ENCODE measurements at places on chromosomes 6 and 20. TPM values are rescaled to one million over a fixed set of nuclear protein-coding genes. Genes with fewer than 3 reads are reported as not detected.

- no peaks in the 10 kb centered on the region for H3K4me1 ChIP-seq
- H3K27me3 ChIP-seq = no peaks in the 10 kb centered on the region
- no peak for DNase-seq
- no peaks in the 10 kb centered on the region for H3K36me3 ChIP-seq
- H3K27ac ChIP-seq = no peak overlapping the region
Measured at GRCh38 chr6:150297327-150298029, 71.3 kb upstream of the IYD start.

Gene CLPSL1
- not detected for polyA plus RNA-seq

GRCh38 chr6:25239059-25239458 is 40.1 kb upstream of the CARMIL1 start:
- no peak for DNase-seq
- no peaks in the 10 kb centered on the region for H3K36me3 ChIP-seq
- H3K27me3 ChIP-seq = no peaks in the 10 kb centered on the region
- H3K27ac ChIP-seq = no peak overlapping the region
- no peaks in the 10 kb centered on the region for H3K4me1 ChIP-seq

DNA sequence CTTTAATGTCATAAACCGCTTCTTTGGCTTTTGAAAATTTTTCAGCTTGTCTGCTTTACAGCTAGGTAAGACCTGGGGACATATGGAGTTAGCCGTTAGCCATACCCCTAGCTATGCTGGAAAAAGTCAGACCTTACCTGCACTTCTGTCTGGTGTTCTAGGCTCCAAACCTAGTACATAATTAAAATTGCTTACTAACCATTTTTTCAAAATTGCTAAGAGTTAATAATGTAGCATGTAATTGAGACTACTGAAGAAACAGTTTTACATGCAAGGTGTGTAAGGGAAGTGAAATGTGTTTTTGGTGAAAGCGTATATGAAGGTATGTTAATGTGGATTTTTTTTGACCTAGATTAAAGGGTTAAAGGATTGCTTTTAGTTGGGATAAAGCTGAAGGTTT is 336.9 kb downstream of the RNF144B start:
- no peak overlapping the region for H3K4me3 ChIP-seq
- H3K27ac ChIP-seq = no peak overlapping the region
- H3K27me3 ChIP-seq = no peaks in the 10 kb centered on the region

DNA sequence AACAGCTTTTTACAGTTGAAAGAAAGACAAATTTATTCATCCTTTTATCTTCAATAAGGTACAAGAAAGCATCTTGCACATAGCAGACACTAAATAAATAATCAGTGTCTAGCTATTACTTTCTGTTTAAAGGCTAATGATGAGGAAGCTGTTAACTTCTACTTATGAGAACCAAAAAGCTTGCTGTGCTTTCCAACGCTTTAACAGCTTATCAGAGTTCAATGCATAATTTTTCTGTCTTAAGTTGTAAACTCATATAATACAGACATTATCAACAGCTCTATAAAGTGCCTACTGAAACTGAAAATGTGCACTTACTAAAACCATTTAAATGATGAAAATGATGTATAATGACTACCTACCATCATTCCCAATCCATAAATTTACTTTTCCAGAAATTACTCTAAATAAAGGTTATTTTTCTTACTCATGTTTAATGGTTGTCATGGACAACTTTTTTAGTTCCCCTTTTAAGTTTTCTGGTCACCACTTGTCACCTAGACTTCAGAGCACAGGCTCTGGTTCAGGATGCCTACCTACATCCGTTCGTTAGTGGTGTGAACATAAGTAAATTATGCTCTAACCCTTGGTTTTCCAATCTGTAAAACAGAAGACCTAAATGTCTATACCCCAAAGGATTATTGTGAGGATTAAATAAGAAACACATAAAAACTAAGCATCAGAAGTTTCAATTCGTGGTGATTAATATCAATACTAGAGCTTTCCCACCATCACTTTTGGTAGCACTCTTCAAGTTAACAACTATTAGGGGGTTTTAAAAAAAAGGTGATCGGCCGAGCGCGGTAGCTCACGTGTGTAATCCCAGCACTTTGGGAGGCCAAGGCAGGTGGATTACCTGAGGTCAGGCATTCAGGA is 8.0 kb downstream of the PNISR start:
- no peaks in the 10 kb centered on the region for H3K27me3 ChIP-seq
- H3K4me1 ChIP-seq = peaks cover 89% of the 10 kb centered on the region
- peaks cover 8% of the 10 kb centered on the region for H3K36me3 ChIP-seq
- H3K27ac ChIP-seq = no peak overlapping the region
- H3K4me3 ChIP-seq = no peak overlapping the region

DNA sequence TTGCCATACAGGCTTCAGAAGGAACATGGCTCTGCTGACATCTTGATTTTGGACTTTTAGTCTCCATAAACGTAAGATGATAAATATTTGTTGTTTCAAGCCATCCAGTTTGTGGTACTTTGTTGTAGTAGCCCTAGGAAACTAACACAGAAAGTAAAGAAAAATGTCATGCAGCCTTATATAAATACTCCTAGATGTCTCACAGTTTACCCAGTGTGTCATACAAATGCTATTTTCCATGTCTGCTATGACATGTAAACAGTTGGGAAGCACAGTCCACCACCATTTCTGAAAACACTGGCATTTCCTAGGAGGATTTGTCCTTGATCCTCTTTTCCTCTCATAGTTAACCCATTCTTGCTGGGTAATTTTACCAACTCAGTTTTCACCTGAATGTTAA is 30.6 kb upstream of the ME1 start:
- H3K4me3 ChIP-seq = no peak overlapping the region
- no peak overlapping the region for H3K27ac ChIP-seq
- H3K36me3 ChIP-seq = no peaks in the 10 kb centered on the region
- H3K27me3 ChIP-seq = no peaks in the 10 kb centered on the region
- DNase-seq = no peak

DNA sequence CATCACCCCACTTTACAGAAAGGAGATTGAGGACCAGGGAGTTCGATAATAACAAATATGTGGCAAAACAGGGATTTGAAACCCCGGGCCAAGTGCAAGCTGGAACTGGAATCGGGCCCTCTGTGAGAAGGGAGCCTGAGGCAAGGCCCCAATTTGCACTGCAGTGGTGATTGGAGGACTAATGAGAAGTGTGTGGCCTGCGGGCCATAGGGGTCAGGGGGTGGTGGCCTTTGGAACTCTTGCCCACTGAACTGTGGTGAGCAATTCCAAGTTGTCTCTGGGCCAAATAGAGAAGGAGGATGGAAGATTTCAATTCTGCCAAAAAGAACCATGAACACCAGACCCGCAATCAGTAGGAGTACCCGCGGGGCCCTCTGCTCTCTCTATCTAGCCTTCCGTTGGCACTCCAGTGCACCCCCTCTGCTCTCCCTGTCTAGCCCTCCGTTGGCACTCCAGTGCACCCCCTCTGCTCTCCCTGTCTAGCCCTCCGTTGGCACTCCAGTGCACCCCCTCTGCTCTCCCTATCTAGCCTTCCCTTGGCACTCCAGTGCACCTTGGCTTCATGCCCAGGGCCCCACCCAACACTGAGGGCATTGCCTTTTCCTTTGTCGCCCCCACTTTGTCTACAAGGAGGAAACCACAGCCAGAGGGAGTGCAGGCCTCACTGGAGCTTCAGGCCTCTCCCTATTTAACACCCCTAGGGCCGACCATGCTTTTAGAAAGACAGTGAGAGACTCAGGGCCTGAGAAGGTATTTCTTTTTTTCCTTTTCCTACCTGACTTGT is 6.0 kb upstream of the PTPRA start:
- DNase-seq = no peak
- no peaks in the 10 kb centered on the region for H3K27me3 ChIP-seq
- H3K4me3 ChIP-seq = no peak overlapping the region
- peaks cover 29% of the 10 kb centered on the region for H3K36me3 ChIP-seq
- H3K27ac ChIP-seq = no peak overlapping the region

GRCh38 chr6:168150551-168151320 is 71.7 kb upstream of the FRMD1 start:
- H3K27me3 ChIP-seq = peaks cover 25% of the 10 kb centered on the region
- no peak overlapping the region for H3K27ac ChIP-seq
- H3K4me1 ChIP-seq = no peaks in the 10 kb centered on the region
- H3K4me3 ChIP-seq = no peak overlapping the region
- no peak for DNase-seq

- no peaks in the 10 kb centered on the region for H3K36me3 ChIP-seq
- peaks cover 18% of the 10 kb centered on the region for H3K4me1 ChIP-seq
- H3K4me3 ChIP-seq = no peak overlapping the region
- H3K27me3 ChIP-seq = no peaks in the 10 kb centered on the region
- no peak for DNase-seq
- H3K27ac ChIP-seq = peak overlapping the region; percentile 30
Measured at GRCh38 chr20:41249411-41250281, 67.9 kb downstream of the ZHX3 start.

- H3K27me3 ChIP-seq = no peaks in the 10 kb centered on the region
- H3K27ac ChIP-seq = no peak overlapping the region
- no peaks in the 10 kb centered on the region for H3K4me1 ChIP-seq
- no peak for DNase-seq
- no peaks in the 10 kb centered on the region for H3K36me3 ChIP-seq
- H3K4me3 ChIP-seq = no peak overlapping the region
Measured at GRCh38 chr6:75539136-75539535, 45.5 kb upstream of the FILIP1 start.

Gene BICRAL
- 4.8 TPM for polyA plus RNA-seq

- no peak for DNase-seq
- no peaks in the 10 kb centered on the region for H3K4me1 ChIP-seq
- H3K27me3 ChIP-seq = no peaks in the 10 kb centered on the region
- no peak overlapping the region for H3K27ac ChIP-seq
Measured at GRCh38 chr20:11094711-11095110, 420.9 kb upstream of the JAG1 start.

GRCh38 chr6:111724505-111724904 is 118.8 kb upstream of the TRAF3IP2 start:
- peak overlapping the region; percentile 73 for H3K27ac ChIP-seq
- DNase-seq = no peak
- H3K4me1 ChIP-seq = peaks cover 62% of the 10 kb centered on the region
- H3K4me3 ChIP-seq = no peak overlapping the region
- peaks cover 30% of the 10 kb centered on the region for H3K36me3 ChIP-seq
- no peaks in the 10 kb centered on the region for H3K27me3 ChIP-seq

Gene PNPLA1
- 0.05 TPM for polyA plus RNA-seq

Gene SPDEF
- 0.13 TPM for polyA plus RNA-seq

GRCh38 chr6:16585805-16586204 is 175.5 kb downstream of the ATXN1 start:
- H3K27me3 ChIP-seq = no peaks in the 10 kb centered on the region
- H3K4me1 ChIP-seq = no peaks in the 10 kb centered on the region
- peak overlapping the region; percentile 42 for H3K4me3 ChIP-seq

DNA sequence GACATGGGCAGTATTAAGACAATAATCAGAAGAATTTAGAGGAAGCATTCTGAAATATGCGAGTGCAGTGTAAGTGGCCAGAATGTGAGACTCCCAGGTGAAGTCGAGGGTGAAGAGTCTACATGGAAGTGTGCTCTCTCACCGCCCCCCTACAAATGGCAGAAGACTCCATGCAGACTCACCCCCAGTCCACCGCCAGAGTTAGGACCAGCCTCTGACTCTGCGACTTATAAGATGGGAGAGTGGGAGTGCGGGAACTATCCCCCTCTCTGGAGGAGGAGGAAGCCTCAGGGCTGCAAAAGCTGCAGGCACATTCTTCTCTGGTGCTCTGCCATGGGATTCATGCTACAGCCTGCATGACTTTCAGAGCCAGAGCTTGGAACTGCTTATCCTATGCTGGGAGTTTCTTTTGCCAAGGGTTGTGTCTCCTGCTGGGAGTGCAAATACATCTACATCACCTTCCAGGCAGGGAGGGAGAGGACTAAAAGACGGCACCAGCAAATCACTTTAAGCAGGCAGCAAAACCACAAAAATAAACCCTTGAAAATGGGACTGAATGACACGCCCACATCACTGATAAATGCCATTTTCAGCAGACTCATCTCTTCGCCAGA is 206.7 kb upstream of the SULF2 start:
- no peaks in the 10 kb centered on the region for H3K4me1 ChIP-seq
- H3K4me3 ChIP-seq = no peak overlapping the region
- H3K36me3 ChIP-seq = no peaks in the 10 kb centered on the region
- no peaks in the 10 kb centered on the region for H3K27me3 ChIP-seq
- H3K27ac ChIP-seq = no peak overlapping the region
- DNase-seq = no peak

Gene RFX6
- not detected for polyA plus RNA-seq

- H3K27me3 ChIP-seq = no peaks in the 10 kb centered on the region
- H3K4me1 ChIP-seq = no peaks in the 10 kb centered on the region
- no peak for DNase-seq
Measured at GRCh38 chr20:57756921-57757320, 47.1 kb upstream of the PMEPA1 start.

DNA sequence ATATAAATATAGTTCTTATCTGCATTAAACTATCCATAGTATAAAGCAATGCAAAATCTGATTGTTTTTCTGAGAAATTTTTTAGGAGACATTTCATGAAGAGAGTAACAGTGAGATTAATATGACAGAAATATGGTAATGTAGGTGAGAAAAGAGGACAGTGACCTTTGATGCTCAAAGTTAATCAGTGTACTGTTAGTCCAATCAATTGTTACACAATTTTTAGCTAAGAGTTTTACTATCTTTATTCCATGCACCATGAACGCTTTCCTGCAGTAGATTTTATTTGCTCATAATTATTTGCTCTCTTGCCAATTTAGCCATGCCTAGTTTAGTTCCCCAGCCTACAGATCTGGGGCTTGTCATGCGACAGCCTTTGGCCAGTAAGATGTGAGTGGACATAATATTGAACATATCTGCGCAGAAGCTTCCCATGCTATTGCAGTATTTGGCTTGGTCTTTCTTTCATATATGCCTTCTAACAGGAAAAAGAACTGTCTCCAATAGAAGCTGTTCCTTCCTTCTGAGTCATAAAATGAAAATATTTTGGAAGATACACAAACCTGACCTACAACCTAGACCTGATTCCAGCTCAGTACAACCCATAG is 38.7 kb downstream of the FKBP1C start:
- no peak overlapping the region for H3K4me3 ChIP-seq
- no peaks in the 10 kb centered on the region for H3K27me3 ChIP-seq
- no peaks in the 10 kb centered on the region for H3K36me3 ChIP-seq
- no peak for DNase-seq
- H3K27ac ChIP-seq = no peak overlapping the region

Gene EDN1
- polyA plus RNA-seq = 5.2 TPM

All from spleen (tissue), 13 donors.